Renal cortex interstitium (tissue), 15 donors: ENCODE measurements at places on chromosomes 4 and X. TPM values are rescaled to one million over a fixed set of nuclear protein-coding genes. Genes with fewer than 3 reads are reported as not detected.

GRCh38 chr4:3246458-3247398 is 2.2 kb upstream of the MSANTD1 start:
- no peak for DNase-seq

DNA sequence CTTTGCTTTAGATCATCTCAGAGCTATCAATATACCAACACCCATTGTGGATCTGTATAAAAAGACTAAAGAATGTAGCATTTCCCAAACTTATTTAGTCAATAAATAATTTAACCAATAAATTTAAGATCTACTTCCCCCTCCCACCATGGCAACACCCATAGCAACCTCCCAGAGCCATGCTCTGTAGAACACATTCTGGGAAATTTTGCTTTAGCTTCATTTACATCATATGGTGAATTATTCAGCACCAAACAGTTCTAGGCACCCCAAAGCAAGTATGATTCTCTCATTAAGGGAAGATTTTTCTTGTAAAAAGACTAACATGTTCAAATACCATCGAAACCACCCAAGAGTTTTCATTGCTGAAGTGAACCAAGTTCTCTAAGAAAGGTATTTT is 80.5 kb upstream of the GPR34 start:
- no peak for DNase-seq

DNA sequence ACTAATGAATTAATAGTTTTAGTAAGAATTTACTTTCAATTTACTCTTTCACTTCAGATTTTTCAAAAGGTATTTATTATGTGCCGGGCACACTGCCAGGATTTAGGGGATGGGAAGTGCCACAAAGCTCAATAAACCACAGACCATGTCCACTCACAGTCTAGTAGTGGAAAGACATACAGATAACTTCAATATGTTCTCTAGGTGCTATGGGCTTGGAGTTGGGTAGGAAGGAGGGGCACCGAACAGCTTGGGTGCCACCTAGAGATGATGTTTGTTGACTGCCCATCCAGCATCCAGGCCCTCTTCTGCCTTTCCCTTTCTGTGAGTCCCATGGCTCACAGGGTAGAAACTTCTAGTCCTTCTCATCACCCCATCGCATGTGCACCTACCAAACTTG is 17.8 kb downstream of the MFAP3L start:
- no peak for DNase-seq

DNA sequence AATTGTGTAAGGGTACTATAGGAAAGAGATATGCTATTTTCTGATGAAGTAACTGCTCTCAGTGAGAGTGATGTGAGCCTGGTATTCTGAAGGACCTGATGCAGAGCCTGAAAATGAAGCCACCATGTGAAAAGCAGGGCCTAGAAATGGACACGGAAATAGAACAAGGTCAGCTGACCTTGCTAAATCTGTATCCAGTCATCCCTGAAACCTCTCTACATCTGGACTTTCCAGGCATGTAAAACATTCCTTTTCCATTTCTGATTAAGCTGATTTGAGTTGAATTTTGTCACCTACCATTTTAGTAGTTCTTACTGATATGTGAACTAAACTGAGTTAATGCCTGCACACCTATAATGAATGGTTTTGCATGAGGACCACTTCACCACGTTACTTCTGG is 72.4 kb upstream of the NEIL3 start:
- DNase-seq, result no peak

DNA sequence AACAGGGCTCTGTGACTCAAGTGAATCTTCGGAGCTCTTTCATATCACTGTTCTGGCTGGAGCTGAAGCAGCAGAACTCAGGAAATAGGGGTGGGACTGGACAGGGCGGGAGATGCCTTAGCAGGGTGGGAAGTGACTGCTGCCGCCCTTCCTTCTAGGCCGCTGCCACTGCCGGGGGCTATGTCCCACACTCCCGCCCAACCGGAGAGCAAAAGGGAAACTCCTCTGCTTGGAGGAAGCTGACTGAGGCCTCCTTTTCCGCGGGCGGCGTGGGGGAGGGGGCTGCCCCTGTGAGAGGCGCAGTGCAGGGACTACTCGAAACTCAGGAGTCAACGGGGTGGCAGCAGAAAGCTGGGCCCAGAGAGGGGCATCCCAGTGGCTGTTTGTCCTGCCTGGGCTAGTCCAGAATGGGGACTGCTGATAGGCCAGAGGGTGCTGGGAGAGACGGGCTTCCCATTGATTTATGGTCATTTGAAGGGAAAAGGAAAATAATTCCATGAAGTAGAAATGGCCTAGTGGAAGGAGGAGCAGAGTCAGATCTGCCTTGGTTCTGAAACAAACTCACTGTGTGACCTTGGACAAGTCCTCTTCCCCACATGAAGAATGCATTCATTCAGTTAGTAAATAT is 36.9 kb downstream of the STARD8 start:
- no peak for DNase-seq

DNA sequence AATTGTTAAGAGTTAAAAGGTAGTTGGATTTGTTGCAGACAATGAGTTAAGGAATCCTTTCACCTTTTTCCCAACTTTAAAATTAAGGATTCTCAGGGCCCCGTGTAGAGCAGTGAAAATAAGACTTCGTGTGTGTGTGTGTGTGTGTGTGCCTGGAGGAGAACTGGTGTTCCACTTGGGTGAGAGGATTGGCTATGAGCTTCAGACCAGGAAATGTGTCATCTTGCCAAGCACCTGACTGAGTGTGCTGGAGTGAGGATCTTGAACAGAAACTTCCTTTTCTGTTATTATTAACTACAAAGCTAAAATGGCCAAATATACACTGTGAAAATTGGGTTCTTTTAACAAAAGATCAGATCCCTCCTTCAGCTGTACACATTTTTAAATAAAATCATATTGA is 113.1 kb upstream of the VCX2 start:
- no peak for DNase-seq

DNA sequence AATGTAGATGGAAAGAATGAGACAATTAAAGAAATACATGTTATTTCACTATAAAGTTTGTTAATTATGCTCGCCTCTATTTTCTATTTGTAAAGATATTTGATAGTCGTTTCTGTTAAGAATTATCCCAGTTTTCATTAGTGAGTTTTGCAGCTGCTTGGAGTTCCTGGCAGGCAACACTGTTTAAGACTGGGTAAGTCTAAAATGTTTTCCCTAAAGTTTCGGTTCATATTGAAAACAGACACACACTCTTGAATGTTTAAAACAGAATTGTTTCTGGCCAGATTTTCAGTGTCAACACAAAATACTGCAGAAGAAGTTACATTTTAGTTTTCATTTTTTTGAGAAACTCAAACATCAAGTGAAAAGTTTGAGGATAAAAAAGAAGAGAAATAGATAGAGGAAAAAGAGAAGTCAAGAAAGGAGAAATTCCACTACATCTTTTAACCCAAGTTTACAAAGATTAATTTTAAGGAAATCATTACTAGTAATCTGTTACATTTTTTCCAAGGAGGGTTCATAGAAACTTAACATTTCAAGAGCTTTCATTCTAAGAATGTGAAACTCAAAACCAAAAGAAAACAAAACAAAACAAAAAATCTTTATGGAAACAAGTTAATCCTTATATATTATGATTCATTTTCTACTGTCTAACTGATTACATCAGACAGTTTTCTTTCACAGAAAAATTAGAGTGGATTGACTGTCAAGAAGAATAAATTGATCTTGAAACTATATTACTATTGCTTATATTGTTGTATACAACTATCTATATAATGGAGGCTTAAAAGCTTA is 305.5 kb downstream of the FAT4 start:
- DNase-seq, result no peak

GRCh38 chr4:85701861-85702321 is 226.9 kb downstream of the ARHGAP24 start:
- no peak for DNase-seq

- no peak for DNase-seq
Observed at GRCh38 chrX:57587062-57587461, 4.7 kb upstream of the ZXDB start.

DNA sequence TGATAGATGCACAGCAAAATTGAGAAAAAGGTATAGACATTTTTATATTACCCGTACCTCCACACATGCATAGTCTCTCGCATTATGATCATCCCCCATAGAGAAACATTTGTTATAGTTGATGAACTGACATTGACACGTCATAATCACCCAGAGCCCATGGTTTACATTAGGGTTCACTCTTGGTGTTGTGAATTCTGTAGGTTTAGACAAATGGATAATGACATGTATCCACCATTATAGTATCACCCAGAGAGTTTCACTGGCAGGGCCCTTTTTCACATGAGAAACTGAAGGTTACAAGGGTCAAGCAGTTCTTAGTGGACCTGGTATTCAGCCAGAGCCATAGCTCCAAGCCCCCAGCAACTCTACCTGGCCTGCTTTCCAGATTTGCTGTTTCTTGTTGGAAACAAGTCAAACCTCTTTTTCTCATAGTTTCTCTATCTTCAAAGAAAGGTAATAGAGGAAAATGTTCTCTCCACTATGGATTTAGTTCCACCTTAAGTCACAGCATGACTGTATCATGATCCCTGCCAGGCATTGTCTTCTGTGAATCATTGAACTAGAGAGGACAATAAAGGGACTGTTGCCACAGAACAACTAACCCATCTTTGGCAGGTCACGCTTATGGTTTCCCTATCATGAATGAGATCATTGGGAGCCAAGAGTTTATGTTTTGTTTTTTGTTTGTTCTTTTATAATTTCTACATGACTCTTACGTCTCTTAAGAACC is 64.0 kb downstream of the HHIP start:
- DNase-seq, result no peak

DNA sequence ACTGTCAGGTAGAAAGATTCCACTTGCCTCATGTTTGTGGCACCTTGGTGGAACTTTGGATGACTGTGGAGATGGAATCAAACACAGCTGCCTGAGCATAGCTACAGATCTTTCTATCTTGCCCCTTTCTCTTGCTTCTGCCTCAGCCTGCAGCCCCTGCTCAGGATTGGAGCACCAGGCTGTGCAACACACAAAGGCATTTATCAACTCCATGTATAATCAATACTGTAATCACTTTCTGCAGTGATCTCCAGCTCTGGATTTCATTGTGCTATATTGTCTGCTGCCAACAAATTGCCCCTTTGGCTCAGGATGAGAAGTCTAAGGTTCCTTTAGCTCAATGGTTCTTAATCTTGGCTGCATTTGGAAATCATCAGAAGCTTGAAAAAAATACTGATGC is 86.3 kb upstream of the PRPS1 start:
- no peak for DNase-seq

Gene ATRX
- 83.6 TPM for polyA plus RNA-seq

Gene GDPD2
- 1.8 TPM for polyA plus RNA-seq

Gene DNAJB14
- polyA plus RNA-seq, result 39.9 TPM

Gene STARD8
- 17.1 TPM for polyA plus RNA-seq

Gene POLN
- 5.0 TPM for polyA plus RNA-seq

Gene PDGFRA
- polyA plus RNA-seq, result 160 TPM

Gene CORIN
- 4.4 TPM for polyA plus RNA-seq

Gene ANK2
- 61.0 TPM for polyA plus RNA-seq
